ENCODE measurements at places on chromosomes 3 and 15. TPM values are rescaled to one million over a fixed set of nuclear protein-coding genes. Genes with fewer than 3 reads are reported as not detected.

The ITIH1 gene
- 160 TPM for polyA plus RNA-seq

The SPTBN5 gene
- polyA plus RNA-seq, result 2.6 TPM

The GADL1 gene
- polyA plus RNA-seq, result not detected

The EIF5A2 gene
- 5.3 TPM for polyA plus RNA-seq

The FEZF2 gene
- polyA plus RNA-seq, result not detected

The LNP1 gene
- 1.9 TPM for polyA plus RNA-seq

The RNU5B-1 gene
- not detected for polyA plus RNA-seq

The CCK gene
- not detected for polyA plus RNA-seq

The CADPS gene
- polyA plus RNA-seq, result 2.8 TPM

The HDC gene
- not detected for polyA plus RNA-seq

The TTC21A gene
- 7.6 TPM for polyA plus RNA-seq

The FETUB gene
- 5.8 TPM for polyA plus RNA-seq

The IQCF5 gene
- not detected for polyA plus RNA-seq

The SPESP1 gene
- polyA plus RNA-seq, result not detected

The NBEAL2 gene
- polyA plus RNA-seq, result 42.2 TPM

The CLDN16 gene
- 0.39 TPM for polyA plus RNA-seq

The AQP9 gene
- polyA plus RNA-seq, result 0.60 TPM

The PHLDB2 gene
- 49.0 TPM for polyA plus RNA-seq

The KNG1 gene
- 32.3 TPM for polyA plus RNA-seq

The MOBP gene
- polyA plus RNA-seq, result not detected

The MEIS2 gene
- 20.6 TPM for polyA plus RNA-seq

The LRRC31 gene
- 1.4 TPM for polyA plus RNA-seq

The OR5K2 gene
- not detected for polyA plus RNA-seq
